ENCODE measurements at places on chromosomes 5 and 9.

DNA sequence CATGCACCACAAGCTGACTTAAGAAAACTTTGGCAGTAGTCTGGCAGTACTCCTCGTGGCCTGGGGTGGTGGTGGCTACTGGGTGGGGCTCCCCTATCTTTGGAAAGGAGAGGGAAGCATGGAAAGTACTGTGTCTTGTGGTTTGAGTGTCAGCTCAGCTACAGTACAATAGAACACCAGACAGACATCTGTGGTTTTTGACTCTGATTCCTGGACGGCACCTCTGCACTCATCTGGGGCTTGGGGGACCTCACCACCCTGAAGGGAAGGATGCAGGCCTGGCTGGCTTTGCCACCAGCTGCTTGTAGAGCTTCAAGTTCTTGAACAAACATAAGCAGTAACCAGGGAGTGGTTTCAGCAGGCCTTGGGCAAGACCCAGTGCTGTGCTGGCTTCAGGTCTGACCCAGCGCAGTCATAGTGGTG, 40.6 kb downstream of the TNFSF8 start:
- DNase-seq: no peak

DNA sequence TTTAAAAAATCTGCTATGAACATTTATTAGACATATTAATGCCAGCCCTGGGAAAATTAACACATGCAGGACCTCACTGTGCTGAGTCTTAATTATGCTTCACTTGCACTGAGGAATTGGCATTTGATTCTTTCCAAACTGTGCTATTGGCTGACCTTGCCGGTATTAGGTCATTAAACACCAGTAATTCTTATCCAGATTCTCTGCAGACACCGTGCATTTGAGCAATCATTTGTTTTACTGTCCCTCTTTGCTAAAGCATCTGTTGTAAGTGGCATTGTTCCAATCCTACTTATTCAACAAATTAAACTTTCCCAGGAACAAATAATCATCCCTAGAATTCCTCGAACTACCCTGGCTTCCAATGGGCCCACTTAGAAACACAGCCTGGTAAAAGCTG, 145.0 kb downstream of the SLC12A2 start:
- DNase-seq: no peak

GRCh38 chr9:98154678-98155077, 35.7 kb upstream of the TRIM14 start:
- no peak for DNase-seq

DNA sequence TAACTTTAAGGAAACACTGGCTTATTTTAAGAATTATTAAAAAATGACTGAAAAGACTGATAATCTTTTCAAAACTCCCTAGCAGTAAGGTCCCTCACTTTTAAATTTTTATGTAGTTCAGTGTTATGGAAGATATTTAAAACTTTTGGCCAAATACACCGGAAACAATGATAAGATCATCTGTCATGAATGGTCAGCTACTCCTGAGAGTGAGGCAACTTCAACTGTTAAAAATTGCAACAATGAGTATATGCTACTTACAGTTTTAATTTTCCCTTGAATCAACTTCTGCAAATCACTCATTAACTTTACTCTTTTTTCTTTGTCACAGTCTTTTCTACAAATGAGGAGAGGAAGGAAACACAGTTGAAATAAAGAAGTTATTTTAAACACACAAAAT, 10.8 kb downstream of the PUM3 start:
- no peak for DNase-seq

DNA sequence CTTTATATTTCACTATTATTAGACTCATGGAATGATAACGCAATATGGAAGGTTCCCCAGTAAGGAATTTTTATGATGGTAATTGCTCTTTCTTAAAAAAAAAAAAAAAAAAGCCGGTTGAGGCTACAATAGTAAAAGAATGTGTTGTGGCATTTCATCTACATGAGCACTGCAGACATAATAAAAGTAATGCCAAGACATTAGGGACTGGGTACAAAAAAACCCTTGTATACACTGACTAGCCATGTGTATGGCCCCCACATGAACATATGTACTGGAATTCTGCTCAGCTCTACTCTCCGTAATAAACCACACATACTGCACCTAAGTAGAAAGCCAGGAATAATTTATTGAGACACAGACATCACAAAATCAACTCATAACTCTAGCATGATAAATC, 218.4 kb downstream of the ADAMTS6 start:
- DNase-seq: no peak

- DNase-seq: peak; percentile 37
Observed at GRCh38 chr9:8071445-8071798, 271.8 kb upstream of the DMAC1 start.

DNA sequence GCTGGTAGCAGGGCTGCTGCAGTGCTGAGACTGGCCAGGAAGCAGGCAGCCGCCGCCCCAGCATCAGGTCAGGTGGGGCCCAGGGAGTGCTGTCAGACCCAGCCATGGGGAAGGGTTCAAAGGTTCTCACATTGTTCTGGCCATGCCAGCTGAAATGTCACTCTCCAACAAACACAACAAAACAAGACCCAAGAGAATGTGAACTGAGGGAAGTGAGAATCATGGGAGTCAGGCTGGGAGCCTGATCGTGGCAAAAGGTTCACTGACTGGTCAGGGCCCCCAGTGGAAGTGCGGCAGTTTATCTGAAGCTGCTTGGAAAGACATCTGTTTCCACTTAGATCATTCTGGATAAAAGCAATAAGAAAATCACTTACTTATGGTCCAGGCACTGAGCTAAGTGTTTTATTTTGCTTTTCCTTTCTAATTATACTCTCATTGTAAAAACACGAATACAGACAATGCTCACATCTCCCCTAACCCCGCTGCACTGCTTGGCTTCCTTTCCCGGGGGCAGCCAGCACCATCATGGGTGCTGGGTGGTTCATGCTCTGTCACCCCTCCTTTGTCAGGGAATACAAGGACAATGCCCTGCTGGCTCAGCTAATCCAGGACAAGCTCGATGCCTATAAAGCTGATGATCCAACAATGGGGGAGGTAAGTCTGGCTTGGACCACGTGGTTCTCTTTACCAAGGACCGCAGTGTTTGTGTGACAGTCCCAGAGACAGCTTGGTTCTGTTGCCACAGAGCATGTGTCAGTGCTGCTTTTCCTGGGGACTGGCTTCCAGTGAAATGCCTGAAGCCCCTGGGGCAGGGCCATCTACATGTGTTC, 41.9 kb upstream of the CFAP157 start:
- DNase-seq: no peak

DNA sequence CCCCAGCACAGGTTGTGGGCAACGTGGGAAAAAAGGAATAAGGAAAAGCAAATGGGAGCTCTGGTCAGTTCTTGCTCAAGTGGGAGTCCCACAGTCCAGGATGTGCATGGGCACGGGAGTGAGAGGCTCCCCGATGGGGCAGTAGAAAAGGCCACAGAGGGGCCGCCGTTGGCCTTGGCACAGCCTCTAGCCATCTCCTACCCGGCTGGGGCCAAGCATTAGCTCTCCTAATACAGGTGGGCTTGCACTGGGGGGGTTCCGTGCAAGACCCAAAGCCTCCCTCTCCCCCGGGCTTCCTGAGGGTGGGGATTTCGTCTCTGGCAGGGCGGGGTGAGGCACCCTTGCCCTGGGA, 212.2 kb upstream of the MVB12B start:
- DNase-seq: no peak

GRCh38 chr5:149912226-149912871, 32.2 kb downstream of the PDE6A start:
- no peak for DNase-seq

DNA sequence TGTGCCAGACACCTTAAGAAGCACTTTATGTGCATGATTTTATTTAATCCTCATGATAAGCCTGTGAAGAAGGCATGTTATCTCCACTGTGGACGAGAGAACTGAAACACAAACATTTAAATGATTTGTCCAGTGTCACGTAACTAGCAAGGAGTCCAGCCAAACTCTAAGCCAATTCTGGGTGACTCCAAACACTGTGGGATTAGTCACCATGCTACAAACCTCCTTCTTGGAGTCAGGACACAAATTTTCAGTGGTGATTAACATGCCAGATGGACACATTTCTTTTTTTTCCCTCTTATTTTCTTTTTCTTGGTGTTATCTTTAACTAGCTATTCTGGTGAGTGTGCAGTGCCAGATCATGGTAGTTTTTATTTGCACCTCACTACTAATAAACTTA, 316.8 kb downstream of the NDUFS4 start:
- no peak for DNase-seq

GRCh38 chr5:88000877-88001276, 267.8 kb downstream of the TMEM161B start:
- no peak for DNase-seq

GRCh38 chr5:123690821-123691220, 178.8 kb downstream of the CSNK1G3 start:
- DNase-seq: no peak

- no peak for DNase-seq
Observed at GRCh38 chr5:17106521-17106920, 110.9 kb upstream of the BASP1 start.

DNA sequence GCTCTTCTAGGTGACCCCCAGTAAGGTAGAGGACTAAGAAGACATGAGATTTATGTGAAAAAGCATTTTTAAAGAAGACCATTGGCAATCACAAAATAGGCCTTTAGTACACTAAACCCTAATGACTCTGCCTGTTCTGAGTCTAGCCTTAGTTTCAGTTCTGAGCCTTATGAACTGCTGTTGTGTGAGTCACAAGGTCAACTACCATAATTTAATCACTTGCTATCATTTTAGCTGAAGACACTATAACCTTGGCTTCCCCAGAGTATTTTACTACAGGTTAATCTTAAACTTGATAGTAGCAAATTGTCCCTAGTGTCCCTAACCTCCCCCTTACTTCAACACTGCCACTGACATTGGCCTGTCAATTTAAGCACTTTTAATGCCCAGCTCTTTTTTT, 34.4 kb downstream of the APC start:
- no peak for DNase-seq

GRCh38 chr5:93602241-93603077, 19.4 kb downstream of the NR2F1 start:
- DNase-seq: peak; percentile 90

DNA sequence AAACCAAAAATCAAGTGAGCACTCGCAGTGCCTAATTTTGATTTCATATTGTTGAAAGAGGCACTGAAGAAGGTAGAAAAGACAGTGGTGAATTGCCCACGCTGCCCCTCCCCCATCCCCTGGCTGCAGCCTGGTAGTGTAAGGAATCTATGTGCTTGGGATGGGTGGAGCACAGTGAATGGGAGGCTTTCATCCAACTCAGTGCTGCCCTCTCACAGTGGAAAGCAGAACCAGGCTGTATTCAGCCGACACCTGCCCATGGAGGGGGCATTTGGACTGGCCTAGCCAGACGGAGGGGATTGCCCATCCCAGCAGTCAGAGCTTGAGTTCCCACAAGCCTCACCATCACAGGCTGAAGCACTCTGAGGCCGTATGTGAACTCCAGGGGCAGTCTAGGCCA, 800.4 kb upstream of the DMAC1 start:
- peak; percentile 82 for DNase-seq

- DNase-seq: peak; percentile 51
Observed at GRCh38 chr5:119022017-119022745, 33.8 kb upstream of the DTWD2 start.

- no peak for DNase-seq
Observed at GRCh38 chr9:134663084-134663483, 21.5 kb downstream of the COL5A1 start.

DNA sequence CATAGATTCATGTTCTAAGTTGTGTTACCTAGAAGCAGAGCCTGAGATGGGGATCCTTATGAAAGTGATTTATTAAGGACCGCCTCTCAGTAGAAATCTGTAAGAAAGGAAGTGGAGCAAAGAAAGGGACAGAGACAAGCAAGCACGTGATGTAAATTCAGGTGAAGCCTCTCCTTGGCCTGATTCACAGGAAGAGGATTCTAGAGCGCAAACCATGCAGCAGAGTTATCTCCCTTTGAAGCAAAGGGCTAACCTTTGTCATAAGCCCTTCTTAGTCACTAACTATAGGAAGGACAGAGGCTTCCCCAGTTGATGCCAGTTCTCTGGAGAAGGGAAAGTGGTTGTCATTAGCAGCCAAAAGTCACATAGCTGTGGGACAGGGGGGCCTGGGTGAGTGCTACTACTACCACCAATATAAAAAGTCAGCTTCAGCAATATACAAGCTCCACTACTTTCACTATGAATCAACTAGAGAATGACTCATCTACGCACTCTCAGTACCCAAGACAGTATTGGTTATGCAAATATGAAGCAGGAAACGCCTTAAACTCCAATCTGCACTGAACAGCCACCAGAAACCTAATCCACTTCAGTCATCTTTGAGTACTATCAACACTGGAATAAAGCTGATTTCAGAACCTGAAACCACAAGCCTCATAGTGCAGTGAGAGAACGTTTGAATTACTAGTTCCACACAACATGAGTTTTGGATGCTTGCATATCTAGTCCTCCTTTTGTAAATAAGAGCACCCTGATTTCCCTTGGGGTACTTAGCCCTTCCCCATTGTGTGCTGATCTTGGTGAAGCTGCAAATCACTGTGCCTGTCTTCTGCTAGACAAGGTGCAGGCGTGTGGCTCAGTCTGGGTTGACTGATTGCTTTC, 162.7 kb downstream of the ZNF608 start:
- DNase-seq: no peak

DNA sequence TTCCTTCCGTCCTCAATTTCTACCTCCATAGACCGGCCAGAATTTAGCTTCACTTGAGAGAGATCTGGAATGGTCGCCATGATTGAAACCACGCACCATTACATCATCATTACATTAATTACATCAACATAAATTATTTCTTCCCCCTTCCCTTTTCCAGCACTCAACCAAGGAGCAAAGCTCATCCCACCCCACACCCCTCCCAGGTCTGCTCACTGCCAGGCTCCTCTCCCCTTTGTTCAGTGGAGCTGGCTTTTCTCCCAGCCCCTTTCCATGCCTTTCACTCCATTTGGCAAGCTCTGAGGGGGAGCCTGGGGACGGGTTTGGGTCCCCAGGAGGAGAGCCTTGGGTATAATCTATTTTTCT, 8.4 kb downstream of the RACK1 start:
- no peak for DNase-seq

DNA sequence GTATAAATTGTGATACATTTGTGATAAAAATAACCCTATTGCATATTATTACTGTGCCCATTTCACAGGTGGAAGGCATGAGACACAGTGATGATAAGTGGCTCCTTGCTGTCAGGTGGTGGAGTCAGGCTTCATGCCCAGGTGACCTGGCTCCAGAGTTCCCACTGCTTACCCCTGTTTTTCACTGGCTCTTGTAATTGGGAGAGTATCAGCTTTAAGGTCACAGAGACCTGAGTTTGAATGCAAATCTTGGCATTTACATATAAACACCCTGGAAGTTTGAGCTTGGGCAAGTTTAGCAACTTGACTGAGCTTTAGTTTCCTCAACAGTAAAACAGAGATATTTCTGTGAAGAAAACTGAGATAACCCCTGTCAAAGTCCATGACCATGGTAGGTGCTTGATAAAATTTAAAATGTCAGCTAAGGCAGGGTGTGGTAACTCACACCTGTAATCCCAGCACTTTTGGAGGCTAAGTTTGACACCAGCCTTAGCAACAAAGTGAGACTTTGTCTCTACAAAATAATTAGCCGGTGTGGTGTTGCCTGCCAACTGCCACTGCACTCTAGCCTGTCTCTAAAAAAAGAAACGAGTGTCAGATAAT, 29.2 kb downstream of the MAT2B start:
- DNase-seq: peak; percentile 21

Data from mesendoderm (in vitro differentiated cells).